ENCODE measurements at places on chromosomes 5 and 9.

GRCh38 chr9:15295761-15296405 lies 11.1 kb downstream of the TTC39B start:
- no peak for DNase-seq

GRCh38 chr5:170112876-170113521 lies 7.3 kb downstream of the FOXI1 start:
- no peak for DNase-seq

DNA sequence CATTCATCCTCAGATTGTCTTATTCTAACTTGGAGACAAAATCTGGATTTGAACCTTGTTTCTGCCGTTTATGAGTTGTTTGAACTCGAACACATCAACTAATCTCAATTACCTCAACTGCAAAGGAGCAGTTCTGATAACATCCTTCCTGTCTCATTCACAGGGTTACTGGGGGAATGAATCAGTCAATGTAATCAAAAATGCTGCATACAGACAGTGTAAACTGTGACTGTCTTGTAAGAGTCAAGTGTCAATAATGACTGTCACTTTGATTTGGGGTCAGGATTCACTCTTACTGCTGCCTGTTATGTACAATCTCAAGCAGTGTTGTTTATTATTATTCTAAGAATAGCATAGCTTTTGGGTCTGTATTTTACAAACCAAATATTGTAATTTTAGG lies 273.8 kb downstream of the DOCK8 start:
- DNase-seq = no peak

DNA sequence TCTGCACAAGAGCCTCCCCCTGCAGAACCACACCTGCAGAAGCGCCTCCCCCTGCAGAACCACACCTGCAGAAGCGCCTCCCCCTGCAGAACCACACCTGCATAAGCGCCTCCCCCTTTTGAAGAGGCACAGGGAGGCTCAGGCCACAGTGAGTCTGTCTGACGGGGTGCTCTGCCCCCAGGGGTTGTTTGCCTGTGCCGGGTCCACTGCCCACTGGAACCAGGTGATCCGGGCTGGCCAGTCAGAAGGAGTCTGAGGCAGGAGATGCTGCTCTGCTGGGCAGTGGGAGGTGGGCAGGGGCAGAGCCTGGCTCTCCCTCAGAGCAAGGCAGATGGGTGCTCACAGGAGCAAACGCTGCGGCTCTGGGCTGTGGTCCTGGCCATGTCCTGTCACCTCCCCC lies 60.8 kb upstream of the RNU6ATAC start:
- DNase-seq = no peak

- no peak for DNase-seq
Observed at GRCh38 chr9:68860419-68860818, 153.5 kb downstream of the PRKACG start.

GRCh38 chr9:133349965-133350616 lies 2.1 kb downstream of the RPL7A start:
- DNase-seq = no peak

DNA sequence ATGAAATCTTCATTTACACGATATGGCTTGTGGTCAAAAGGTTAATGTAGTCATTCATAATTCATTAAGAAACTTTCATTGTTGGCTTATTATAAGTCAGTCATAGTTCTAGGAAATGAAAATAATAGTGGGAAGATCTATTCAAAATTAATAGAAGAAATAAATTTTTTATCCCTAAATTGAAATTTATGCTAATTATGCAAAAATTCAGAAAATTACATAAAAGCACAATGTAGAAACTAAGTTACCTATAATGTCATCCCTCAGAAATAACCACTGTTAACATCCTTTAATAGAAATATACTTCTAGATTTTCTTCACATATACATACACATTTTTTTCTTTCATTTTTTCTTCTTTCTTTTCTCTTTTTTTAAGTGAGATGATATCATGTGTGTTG lies 15.9 kb upstream of the JAK2 start:
- no peak for DNase-seq

- DNase-seq = no peak
Observed at GRCh38 chr5:11030671-11031070, 269.6 kb upstream of the DAP start.

DNA sequence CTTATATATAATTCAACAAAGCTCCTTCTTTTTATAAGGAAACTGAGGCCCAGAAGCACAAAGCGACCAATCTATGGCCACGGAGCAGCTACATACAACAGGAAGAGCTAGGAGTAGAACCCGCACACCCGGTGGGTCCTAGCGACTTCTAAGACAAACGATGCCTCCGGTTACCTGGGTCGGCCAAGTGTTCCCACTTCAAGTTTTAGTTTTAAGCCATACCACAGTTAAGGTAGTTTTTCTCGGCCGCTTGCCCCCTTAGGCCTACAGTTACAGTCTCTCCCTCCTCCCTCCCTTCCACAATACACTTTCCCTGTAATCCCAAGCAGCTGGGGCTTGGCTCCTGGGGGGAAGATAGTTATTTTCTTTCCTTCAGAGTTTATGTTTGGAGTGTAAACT lies 533 bp downstream of the SREK1IP1 start:
- no peak for DNase-seq

- DNase-seq = no peak
Observed at GRCh38 chr9:133484671-133485437, 6.0 kb upstream of the SLC2A6 start.

- no peak for DNase-seq
Observed at GRCh38 chr9:37913480-37914153, 9.7 kb upstream of the SLC25A51 start.
